GM18507 (cell line): ENCODE measurements at places on chromosomes 6 and 20.

DNA sequence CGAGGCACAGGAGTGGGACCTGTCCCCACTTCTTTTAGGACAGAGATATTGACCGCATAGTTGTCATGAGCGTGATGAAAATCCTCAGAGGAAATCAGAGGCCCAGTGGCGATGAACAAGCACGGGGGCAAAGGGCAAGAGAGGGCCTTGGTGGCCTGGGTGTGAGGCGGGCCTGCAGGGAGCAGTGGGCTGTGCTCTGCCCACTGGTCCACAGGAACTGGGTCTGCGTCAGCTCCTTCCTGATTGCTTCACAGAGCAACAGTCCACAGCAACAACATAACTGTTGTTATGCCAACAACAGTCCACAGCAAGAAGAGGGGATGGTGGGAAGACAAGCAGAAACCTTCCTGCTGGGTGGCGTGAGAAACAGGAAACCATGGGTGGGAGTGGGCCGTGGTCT, 335.6 kb downstream of the ZFAND3 start:
- no peak for DNase-seq

GRCh38 chr6:44659726-44660125, 272.2 kb downstream of the CDC5L start:
- no peak for DNase-seq

GRCh38 chr6:44697327-44697726, 309.8 kb downstream of the CDC5L start:
- no peak for DNase-seq

- DNase-seq = no peak
Measured at GRCh38 chr6:80340280-80340679, 233.8 kb downstream of the BCKDHB start.

DNA sequence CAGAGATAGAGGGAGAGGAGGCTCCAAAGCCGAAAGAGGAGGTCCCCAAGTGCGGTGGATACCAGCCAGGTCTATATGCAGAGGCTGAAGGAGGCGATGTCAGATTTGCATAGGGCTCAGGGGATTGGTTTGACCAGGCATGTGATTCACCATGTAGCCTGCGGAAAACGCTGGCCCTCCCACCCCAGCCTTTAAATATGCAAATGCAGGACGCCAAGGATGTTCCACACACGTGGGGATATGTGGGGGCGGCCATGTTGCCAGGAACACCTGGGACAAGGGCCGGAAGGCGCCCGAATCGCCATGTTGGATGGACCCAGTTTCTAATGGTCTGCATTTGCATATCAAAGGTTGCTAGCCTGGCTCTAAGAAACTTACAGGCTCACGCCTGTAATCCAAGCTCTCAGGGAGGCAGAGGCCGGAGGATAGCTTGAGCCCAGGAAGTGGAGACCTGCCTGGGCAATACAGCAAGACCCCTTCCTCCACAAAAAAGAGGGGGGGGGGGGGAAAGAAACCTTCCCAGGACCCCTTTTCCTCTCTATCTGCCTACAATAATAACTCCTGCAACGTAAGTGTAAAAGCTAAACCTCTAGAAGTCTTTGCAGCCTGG, 110.5 kb downstream of the TULP4 start:
- no peak for DNase-seq

GRCh38 chr6:26432627-26433201, 7.6 kb upstream of the BTN3A3 start:
- DNase-seq = no peak

DNA sequence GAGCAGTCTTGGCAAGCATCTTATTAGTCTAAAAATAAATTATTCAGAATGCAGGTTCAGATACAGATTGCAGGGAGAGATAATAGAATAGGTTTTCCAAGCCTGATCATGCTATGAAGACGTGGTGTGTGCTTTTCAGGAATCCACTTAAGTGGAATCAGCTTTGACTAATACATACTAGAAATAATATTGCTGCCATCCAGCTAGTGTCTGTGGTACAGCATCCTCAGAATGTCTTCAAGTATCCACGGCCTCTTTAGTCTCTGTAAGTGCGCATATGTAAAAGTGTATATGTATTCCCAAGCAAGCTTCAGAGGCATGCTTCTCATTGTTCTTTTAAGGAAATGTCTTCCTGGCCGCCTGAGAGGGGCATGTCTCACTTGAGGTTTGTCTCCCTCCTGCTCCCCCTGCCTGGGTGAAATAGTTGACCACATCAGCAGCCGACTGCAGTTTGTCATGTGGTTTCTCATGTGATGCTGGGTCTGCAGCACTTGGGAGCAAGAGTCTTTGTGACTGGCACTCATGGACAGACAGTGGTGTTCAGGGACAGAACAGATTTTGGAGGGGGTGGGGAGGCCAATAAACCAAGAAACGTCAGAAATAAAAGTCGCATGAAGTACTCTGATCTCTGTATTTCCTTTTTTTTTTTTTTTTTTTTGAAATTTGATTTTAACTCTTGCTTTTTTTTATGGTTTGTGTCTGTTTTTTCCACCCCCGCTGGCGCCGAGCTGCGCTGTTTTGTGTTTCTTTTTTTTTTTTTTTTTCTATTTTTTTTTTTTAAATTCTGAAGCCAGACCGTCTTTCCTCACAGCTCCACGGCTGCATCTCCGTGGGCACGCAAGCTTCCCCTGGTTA, 150.8 kb downstream of the PRL start:
- DNase-seq = no peak

DNA sequence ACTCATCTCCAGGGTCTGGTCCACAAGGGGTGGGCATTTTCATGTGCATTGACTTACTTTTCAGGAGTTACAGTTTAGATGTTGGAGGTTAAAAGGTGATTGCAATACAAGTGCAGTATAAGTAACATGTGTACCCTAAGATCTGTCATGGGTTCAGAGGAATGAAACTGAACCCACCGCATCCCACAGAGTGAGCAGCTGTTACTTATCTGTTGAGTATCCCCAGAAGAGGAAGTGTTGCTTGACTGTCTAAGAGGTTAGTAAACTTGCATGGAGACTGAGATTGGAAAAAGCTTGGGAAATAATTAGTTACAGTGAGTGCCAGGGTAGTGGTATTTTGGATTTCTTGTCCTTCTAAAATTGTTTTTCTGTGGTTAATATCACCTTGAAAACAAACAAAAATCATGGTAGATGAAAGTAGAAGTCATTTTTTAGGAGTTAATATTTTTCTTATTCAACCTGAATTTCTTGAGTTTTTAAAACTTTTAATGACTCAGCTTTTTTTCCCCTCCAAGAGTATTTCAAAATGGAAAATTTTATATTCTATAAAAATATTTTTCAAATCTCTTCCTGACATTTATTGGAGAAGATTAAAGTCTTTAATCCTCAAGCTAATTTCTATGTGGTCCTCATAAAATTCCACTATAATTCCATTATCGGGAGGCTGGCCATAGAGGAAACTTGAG, 306.1 kb downstream of the ZNF217 start:
- no peak for DNase-seq

DNA sequence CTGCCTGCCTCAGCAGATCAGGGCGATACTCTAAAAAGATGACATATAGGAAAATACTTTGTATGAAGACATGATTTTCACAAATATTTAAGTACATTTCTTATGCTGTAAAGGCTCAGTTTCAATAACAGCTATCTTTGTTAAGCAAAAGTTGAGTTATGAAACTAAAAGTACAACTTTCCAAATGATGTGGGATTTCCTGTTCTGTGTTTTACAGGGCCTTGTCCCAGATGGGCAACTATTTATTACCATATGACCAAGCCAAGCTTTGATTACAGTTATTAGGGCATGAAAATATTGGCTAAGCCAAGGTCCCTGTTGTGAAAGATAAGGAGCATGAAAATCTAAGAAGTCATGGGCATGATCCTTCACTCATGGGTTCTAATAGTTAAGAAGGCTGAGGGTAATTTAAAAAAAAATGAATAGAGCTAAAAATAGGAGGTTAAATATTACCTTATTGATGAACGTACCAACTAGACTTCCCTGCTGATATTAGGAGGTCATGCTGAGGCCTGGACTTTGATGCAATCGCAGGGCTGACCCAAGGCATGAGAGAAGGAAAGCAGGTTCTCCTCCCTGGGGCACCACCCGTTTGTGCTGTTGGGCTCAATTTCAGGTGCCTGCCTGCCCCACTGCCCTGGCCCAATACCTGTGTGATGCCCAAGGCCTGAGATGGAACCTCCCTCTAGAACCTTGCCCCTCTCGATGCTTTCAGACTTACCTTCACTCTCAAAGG, 294.4 kb upstream of the PRDM1 start:
- no peak for DNase-seq

GRCh38 chr20:37902504-37903313, at the start of gene VSTM2L:
VSTM2L (plus strand) TSS chr20:37903127; CDS start chr20:37903351, 224 bp downstream.
- no peak for DNase-seq

DNA sequence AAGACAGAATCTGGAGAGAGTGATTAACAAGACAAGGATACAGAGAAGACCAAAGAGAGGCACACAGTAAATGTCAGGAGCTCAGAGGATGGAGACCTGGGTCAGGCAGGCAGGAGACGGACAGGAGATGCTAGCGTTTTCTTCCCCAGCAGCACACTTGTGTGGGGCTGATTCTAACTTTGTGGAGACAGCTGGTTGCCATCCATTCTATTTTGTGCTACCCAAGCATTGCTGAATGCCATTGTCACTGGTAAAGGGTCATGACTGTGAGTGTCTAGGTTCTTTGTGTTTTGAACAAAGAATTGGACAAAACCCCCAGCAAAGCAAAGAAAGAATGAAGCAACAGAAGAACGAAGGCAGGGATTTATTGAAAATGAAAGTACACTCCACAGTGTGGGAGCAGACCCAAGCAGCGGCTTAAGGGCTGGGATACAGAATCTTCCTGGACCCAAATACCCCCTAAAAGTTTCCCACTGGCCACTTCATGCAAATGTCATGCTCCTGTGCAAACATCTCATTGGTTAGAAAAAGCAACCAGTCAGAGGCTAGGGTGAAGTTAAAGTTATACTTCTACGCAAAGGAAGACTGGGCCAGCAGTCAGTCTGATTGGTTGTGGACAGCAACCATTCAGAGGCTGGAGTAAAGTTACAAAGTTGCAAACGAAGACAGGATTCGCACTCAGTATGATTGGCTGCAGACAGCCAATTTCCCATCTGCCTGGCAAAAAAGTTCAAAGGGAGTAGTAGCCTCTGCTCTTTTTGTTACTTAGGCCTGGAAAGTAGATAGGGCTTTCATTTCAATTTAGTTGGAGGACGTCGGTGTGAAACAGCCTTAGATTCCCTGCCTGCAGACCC, 17.5 kb downstream of the PTK7 start:
- DNase-seq = no peak

DNA sequence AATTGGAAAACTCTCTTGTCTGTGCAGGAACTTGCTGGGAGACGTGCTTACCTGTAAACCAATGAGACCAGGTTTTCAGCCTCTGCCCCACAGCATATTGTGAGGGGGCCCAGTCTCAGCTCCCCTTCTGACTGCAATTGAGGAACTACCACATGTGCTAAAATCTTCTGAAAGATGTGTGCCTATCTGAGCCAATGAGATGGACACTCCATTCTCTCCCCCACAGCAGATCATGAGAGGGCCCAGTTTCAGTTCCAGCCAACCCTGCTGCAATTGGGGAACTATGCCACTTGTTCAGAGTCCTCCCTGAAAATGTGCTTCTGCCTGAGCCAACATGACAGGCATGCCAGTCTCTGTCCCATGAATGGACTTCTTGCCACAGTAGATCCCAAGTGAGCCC, 20.9 kb upstream of the PI3 start:
- no peak for DNase-seq

DNA sequence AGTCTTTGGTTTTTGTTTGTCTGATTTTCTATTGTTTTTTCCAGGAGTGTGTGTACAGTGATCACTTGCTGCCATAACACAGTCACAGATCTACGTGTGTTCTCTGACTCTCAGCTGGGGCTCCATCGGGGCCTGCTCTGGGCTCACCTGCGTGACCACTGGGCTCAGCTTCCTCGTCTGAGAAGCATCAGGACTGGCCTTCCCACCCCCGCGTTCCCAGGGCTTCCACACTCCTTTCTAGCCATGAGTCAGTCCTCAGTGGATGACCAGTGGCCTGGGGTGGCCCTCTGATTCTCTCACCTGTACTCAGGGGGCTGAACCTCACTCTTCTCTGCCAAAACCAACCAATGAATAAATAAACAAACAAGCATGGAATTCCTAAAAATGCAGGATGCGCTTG, 14.5 kb downstream of the THBS2 start:
- no peak for DNase-seq

DNA sequence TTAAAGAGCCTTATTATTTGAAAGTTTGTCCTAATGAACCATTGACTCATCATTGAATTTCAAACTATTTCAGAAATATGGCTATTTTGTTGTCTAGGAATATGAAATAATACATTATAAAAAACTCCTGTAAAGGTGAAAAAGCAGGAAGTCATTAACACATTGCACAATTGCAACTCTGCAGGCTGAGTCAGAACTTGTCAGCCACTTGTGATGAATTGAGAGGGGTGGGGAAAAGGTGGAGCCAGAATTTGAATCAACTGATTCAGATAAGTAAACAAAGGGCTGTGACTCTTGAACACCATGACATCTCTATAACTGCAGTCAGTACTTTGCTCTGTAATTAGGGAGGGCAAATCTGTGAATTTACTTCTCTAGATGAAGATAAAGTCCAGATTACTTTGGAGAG, 6.0 kb downstream of the C6orf141 start:
- DNase-seq = no peak

- no peak for DNase-seq
Measured at GRCh38 chr6:126721581-126722160, 381.8 kb downstream of the CENPW start.

DNA sequence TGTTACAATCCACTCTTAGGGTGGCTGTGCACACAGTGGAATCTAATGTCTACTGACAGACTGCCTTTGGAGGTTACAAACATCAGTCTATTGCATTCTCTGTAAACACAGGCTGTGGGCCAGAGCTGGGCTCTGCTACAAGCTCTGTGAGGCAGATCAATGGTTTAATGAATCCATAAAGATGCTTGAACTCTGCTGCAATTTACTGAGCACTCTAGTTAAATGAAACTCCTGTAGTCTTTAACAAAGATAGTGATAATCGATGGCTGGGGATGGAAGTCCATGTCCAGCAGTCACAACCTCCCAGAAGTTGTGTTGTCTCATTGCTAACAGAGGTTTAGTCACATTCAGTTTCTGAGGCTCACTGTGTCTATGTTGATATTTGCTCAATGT, 50.5 kb downstream of the SOBP start:
- DNase-seq = no peak

DNA sequence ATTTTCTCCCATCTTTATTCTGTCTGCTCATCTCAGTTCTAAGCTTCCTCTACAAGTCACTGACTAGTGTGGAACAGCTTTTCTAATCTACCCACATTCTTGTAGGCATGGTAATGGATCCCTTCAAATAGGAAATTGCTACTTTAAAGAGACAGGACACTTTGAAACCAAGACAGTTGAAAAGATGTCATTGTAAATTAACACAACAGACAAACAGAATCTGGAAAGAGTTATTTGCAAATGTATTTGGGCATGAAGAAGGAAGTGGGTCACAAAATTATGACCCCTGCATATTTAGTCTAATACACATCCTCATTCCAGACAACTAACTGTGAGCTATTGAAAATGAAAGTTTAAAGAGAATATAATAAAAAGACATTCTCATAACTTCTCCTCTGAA, 298.2 kb upstream of the MARCKS start:
- no peak for DNase-seq

- DNase-seq = no peak
Measured at GRCh38 chr6:136958168-136958567, 36.1 kb downstream of the SLC35D3 start.

- no peak for DNase-seq
Measured at GRCh38 chr6:166031275-166031674, 136.4 kb downstream of the TBXT start.
